Natural killer cell (primary cell): ENCODE measurements at places on chromosomes 7 and 10. TPM values are rescaled to one million over a fixed set of nuclear protein-coding genes. Genes with fewer than 3 reads are reported as not detected.
A peak's percentile ranks its signal among the peaks of the same experiment; 100 is the strongest.

- peak overlapping the region; percentile 95 for H3K4me3 ChIP-seq
- H3K36me3 ChIP-seq = peaks cover 25% of the 10 kb centered on the region
- no peak for DNase-seq
- H3K4me1 ChIP-seq = peaks cover 94% of the 10 kb centered on the region
- no peaks in the 10 kb centered on the region for H3K27me3 ChIP-seq
Observed at GRCh38 chr10:71771204-71771603, 2.1 kb downstream of the VSIR start.

DNA sequence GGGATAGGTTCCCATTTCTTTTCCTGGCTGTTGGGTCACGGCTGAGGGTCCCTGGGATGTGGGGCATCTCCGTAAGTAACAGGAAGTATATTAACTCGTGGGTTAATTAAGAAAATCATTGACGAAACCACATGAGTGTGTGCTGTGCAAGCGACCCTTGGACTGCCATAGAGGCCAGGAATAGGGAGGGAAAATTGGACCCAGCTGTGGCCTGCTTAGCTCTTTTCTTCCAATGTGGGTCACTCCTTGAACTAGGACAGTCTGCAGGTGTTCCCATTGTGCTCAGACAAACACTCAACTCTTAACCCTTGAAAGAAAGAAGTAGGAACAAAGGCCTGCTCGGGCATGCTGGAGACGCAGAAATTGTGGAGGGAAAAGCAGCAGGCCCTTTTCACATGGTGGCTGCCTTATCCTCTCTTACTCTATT is 25.6 kb upstream of the PLEKHA1 start:
- H3K27me3 ChIP-seq = no peaks in the 10 kb centered on the region
- no peak for DNase-seq
- no peaks in the 10 kb centered on the region for H3K36me3 ChIP-seq
- H3K4me1 ChIP-seq = no peaks in the 10 kb centered on the region

DNA sequence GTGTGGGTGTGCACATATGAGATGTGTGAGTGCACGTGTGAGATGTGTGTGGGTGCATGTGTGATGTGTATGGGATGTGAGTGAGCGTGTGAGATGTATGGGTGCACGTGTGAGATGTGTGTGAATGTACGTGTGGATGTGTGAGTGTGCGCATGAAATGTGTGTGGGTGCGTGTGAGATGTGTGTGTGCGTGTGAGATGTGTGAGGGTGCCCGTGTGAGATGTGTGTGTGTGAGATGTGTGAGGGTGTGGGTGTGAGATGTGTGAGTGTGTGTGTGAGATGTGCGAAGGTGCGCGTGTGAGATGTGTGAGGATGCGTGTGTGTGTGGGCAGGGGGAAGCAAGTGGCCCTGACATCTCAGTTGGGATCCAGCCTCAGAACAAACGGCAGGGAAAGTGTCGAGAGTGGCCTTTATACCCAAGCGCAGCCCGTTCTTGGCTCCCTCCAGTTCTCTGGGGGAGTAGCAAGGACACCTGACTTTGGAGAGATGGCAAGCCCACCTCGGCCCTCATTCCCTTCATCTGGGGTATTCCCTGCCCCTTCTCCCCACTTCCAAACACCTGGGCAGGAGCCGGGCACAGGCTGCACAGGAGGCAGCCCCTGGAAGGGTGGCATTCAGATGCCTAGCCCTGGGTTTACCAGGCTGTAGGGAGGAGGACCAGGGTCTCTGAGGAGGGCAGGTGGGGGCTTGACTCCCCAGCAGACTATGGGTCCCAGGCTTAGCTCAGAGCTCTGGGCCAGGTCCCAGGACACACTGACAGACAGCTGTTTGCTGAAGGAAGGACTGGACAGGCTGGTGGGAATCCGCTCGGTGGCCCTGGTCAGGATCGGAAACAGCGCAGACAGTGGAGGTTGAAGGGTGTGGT is 31.6 kb downstream of the PPIF start:
- H3K4me3 ChIP-seq = no peak overlapping the region
- no peaks in the 10 kb centered on the region for H3K36me3 ChIP-seq
- H3K27me3 ChIP-seq = no peaks in the 10 kb centered on the region

GBX1 gene
- not detected for total RNA-seq

- H3K4me1 ChIP-seq = no peaks in the 10 kb centered on the region
- no peaks in the 10 kb centered on the region for H3K36me3 ChIP-seq
- H3K27ac ChIP-seq = no peak overlapping the region
- H3K4me3 ChIP-seq = no peak overlapping the region
Observed at GRCh38 chr7:19677180-19677579, 31.7 kb downstream of the POLR1F start.

DNA sequence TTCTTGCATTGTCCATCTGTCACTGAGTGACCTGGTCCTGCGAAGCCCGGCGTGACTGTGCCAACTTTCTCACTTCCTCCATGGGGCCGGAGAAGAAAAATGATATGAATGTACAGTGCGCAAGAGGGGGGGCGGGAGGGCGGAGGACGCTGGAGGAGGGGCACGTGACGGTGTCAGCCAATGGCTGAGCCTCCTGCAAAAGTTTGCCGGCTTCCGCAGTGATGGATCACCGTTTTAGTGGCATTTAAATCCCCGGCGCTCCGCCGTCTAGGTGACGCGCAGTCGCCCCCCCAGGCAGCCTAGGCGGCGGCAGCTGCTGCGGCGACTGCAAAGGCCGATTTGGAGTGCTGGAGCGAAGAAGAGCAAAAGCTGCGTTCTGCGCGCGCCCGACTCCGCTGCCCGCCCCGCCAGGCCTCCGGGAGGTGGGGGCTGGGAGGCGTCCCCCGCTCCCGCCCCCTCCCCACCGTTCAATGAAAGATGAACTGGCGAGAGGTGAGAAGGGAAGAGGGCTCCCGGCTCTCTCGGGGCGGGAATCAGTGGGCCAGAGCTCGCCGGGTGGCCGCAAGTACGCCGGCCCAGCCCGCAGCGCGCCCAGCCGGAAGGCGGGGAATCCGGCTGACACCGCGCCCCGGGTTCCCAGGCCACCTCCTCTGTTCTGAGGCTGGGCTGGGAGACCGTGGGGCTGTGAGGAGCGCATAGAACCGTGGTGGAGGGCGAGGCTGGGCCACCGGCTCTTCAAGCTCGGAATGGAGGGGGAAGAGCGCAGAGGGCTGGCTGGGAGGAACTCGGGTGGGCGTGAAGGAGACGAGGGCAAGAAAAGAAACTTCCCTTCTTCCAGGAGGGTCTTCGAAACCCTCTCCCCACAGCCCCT is at the start of gene HOXA1:
TSS of gene HOXA1 (minus strand) at position 104 of the 871 bp plus-strand sequence. CDS start at position 16, 88 bp downstream.
- H3K4me1 ChIP-seq = peaks cover 30% of the 10 kb centered on the region
- DNase-seq = peak; percentile 87
- H3K27ac ChIP-seq = peak within 1 kb of the TSS; percentile 71
- peaks cover 3% of the 10 kb centered on the region for H3K36me3 ChIP-seq
- peaks cover 11% of the 10 kb centered on the region for H3K27me3 ChIP-seq
- peak within 1 kb of the TSS; percentile 86 for H3K4me3 ChIP-seq

EVX1 gene
- not detected for total RNA-seq

DNA sequence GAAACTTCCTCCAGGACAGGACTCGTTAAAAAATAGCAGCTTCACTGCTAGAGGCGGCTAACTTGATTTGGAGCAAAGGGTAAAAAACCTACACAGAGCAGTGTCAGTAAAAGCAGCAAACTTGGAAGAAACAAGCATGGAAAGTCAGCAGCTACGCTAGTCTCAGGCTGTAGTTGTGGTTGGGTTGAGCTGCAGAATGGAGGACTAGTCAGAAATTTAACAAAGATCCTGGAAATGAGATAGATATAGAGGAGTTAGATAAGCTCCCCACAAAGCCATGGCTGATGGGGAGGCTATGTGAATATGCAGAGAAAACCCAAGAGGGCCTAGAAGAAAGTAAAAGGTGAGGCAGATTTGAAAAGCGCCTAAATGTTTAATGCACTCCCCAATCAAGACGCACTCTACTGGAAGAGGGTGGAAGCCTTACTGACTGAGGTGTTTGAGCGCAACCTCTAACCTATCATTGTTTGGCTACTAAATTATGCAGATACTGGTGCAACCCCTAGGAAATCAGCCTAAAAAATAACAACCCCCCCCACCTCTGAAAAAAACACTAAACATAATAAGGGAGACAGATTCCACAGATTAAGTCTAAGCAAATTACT is 99.7 kb upstream of the TMEM168 start:
- no peak for DNase-seq
- H3K4me1 ChIP-seq = no peaks in the 10 kb centered on the region
- no peaks in the 10 kb centered on the region for H3K27me3 ChIP-seq
- H3K4me3 ChIP-seq = no peak overlapping the region

GRCh38 chr10:60299961-60300883 is 89.5 kb downstream of the ANK3 start:
- no peaks in the 10 kb centered on the region for H3K27me3 ChIP-seq
- no peaks in the 10 kb centered on the region for H3K36me3 ChIP-seq
- no peak for DNase-seq
- no peaks in the 10 kb centered on the region for H3K4me1 ChIP-seq
- no peak overlapping the region for H3K27ac ChIP-seq
- no peak overlapping the region for H3K4me3 ChIP-seq

DNA sequence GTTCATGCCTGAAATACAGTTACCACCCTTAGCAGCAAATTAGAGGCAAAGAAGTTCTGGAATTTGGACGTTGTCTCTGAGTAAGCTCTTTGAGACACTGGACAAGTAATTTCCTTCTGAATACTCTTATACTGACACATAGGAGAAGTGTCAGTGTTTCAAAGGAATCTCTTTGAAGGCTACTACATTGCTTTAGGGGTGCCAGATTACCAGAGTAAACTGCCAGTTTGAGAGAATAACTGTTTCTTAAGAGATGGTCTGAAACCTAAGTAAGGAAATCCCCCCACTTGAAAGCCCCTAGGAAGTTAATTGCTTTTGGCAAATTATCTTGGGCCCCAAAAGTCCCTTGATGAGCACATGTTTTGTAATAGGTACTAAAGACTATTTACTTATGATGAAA is 3.4 kb downstream of the FAS start:
- no peak for DNase-seq
- H3K36me3 ChIP-seq = no peaks in the 10 kb centered on the region
- peak overlapping the region; percentile 19 for H3K27ac ChIP-seq
- no peak overlapping the region for H3K4me3 ChIP-seq
- H3K27me3 ChIP-seq = no peaks in the 10 kb centered on the region

- no peaks in the 10 kb centered on the region for H3K36me3 ChIP-seq
- no peak overlapping the region for H3K4me3 ChIP-seq
- H3K27ac ChIP-seq = no peak overlapping the region
- no peaks in the 10 kb centered on the region for H3K27me3 ChIP-seq
Observed at GRCh38 chr7:114874170-114874569, 47.7 kb upstream of the MDFIC start.

GRCh38 chr10:116311016-116311415 is 13.2 kb upstream of the CCDC172 start:
- H3K4me1 ChIP-seq = no peaks in the 10 kb centered on the region
- H3K4me3 ChIP-seq = no peak overlapping the region
- no peak for DNase-seq
- no peaks in the 10 kb centered on the region for H3K36me3 ChIP-seq
- H3K27me3 ChIP-seq = no peaks in the 10 kb centered on the region

- no peak for DNase-seq
- no peak overlapping the region for H3K4me3 ChIP-seq
- no peaks in the 10 kb centered on the region for H3K36me3 ChIP-seq
- H3K27me3 ChIP-seq = peaks cover 7% of the 10 kb centered on the region
- no peak overlapping the region for H3K27ac ChIP-seq
- H3K4me1 ChIP-seq = no peaks in the 10 kb centered on the region
Observed at GRCh38 chr10:100621360-100622205, 85.8 kb downstream of the HIF1AN start.

COL13A1 gene
- total RNA-seq = 22.0 TPM

DNA sequence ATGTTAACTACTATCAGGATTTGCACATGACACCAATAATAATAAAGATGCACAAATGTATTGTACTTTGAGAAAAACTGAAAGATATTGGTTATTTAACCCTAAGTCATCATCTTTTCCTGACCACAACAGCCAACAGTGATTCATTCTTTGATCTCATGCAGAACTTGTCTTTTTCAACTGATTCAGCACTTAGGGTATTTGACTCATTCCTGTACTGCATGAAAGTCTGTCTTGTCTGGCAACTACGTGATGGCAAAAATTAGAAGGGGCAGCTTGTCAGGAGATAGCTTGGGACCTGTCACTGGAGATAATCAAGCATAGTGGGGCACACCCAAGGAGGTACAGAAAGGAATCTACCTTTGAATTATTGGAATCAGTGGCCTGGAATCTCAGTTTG is 77.8 kb upstream of the LRRC17 start:
- no peak for DNase-seq
- no peaks in the 10 kb centered on the region for H3K27me3 ChIP-seq
- H3K27ac ChIP-seq = no peak overlapping the region
- no peak overlapping the region for H3K4me3 ChIP-seq
- H3K4me1 ChIP-seq = no peaks in the 10 kb centered on the region

DNA sequence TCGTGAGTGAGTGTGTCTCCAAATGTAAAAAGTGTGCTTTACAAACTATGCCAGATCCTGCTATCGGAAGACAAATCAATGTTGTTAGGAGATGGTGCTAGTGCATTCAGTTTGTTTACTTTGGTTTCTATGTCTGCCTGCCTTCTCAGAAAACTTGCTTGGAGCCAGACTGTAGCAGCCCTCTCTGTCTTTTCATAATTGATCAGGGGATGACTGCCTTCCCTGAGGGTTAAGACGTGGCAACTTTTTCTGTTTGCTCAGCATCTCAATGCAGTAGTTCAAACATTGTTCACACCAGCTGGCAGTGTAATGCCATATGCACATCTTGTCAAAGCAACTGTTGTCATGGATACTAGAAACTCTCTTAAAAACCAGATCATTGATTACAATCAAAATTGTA is 118.5 kb downstream of the FOXP2 start:
- H3K27me3 ChIP-seq = no peaks in the 10 kb centered on the region
- no peak for DNase-seq
- no peaks in the 10 kb centered on the region for H3K4me1 ChIP-seq
- no peak overlapping the region for H3K27ac ChIP-seq
- H3K36me3 ChIP-seq = no peaks in the 10 kb centered on the region

DNA sequence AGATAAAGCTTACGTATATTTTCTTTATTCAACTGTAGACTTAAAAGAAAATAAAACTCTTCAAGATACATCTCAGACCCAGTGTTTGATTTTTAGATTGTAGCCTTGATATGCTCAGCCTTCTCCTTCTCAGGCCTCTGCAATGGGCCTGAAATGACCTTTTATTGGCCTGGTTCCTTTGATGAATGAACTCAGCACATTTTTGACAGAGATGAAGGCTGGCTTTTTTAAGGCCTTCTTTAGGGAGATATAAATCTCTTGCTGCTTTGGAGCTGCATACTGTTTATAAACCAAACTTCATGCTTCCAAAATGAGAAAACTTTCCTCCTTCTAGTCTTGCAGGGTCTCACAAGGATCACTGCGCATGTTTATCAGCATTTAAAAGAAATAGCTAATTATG is 1049.8 kb downstream of the LRMDA start:
- H3K27me3 ChIP-seq = no peaks in the 10 kb centered on the region
- H3K36me3 ChIP-seq = no peaks in the 10 kb centered on the region
- no peak overlapping the region for H3K27ac ChIP-seq
- H3K4me1 ChIP-seq = no peaks in the 10 kb centered on the region
- DNase-seq = no peak

DPP6 gene
- total RNA-seq = not detected

DNA sequence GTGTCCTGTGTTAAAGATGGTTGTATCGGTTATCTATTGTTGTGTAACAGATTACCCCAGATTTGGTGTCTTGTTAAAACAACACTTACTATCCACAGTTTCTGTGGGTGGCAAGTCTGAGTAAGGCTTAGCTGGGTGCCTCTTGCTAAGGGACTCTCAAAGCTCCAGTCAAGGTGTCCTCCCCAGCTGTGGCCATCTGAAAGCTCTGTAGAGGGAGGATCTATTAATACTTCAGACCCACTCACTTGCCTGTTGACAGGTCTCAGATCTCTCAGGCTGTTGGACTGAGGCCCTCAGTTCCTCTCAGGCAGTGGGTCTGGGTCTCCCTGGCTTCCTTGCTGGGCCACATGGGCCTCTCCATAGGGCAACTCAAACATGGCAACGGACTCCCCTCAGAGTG is 19.6 kb downstream of the ARID5B start:
- peaks cover 15% of the 10 kb centered on the region for H3K36me3 ChIP-seq
- no peaks in the 10 kb centered on the region for H3K4me1 ChIP-seq
- H3K27me3 ChIP-seq = no peaks in the 10 kb centered on the region
- H3K4me3 ChIP-seq = no peak overlapping the region
- no peak overlapping the region for H3K27ac ChIP-seq

OPN1SW gene
- total RNA-seq = not detected
